ENCODE measurements at places on chromosomes 5 and 9.

DNA sequence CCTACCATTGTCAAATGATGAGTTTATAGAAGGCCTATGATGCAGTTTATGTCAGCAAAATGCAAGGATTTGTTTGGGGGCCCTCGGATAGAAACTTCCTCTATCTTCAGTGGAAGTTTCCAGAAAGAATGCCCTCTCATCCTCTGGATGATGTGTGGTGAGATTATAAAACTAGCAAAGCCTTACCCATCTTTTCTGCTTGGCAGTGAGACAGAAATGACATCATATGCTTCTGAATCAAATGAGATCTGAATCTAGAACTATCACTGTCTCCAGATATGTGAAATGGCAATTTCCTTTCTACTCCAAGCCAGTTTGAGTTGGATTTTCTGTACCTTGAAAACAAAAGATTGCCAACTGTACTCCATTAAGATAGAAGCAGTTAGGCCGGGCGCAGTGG lies 60.4 kb upstream of the CKMT2 start:
- no peak for DNase-seq

DNA sequence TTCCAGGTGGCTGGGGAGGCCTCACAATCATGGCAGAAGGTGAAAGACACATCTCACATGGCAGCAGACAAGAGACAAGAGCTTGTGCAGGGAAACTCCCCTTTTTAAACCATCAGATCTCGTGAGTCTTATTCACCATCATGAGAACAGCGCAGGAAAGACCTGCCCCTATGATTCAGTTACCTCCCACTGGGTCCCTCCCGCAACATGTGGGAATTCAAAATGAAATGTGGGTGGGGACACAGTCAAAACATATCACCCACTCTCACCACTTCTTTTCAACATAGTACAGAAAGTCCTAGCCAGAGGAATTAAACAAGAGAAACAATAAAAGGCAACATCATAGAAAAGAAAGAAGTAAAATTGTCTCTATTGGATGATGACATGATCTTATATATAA lies 223.4 kb upstream of the SLC24A2 start:
- no peak for DNase-seq

GRCh38 chr5:79692596-79692995 lies 3.0 kb downstream of the CMYA5 start:
- DNase-seq = no peak

- no peak for DNase-seq
These were observed 110.1 kb downstream of the CARTPT start for GRCh38 chr5:71829206-71829605.

DNA sequence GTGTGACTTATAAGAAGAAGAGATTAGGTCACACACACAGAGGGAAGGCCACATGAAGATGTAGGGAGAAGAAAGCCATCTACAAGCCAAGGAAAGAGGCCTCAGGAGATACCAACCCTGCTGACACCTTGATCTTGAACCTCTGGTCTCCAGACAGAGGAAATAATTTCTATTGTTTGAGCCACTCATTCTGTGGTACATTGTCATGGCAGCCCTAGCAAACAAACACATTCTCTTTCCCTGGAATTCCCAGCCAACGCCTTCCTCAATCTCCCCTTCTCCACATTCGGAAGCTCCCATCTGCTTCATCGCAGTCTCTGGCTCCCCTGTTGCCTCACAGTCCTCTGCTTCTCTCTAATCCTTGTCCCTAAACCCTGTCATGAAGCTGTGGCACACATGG lies 16.7 kb downstream of the PTGS1 start:
- no peak for DNase-seq

DNA sequence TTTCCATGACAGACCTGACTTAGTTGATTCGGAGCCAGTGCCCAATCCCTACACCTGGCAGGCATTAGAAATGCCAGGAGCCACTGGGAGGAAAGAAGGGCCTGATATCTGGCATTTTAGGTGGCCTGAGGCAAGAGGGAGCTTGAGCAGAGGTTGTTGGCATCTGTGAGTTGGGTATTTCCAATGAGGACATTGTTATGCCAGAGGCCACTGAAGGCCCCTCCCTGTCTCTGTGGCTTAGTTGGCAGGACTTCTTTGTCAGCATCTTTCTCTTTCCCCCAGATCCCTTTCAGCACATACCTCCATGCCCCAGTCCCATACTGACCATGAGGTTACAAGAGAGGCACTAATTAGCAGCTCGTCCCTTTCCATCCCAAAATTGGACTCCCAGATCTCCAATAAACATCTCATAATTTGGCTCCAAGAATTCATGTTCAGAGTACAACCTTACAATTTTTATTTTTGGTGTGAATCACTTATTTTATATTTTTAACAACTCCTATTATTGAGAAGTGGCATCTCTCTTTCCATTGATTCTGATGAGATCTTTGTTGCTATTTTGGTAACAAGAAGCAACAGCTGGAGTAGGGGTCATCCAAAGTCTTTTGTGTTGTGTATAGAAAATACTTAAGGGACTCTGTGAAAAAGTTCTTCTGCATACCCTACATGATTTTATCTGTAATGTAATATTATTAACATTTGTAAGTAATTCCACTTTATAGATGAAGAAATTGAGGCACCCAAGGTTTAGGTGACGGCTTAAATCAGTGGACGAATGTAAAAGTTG lies 68.6 kb upstream of the MAP3K1 start:
- DNase-seq = no peak

DNA sequence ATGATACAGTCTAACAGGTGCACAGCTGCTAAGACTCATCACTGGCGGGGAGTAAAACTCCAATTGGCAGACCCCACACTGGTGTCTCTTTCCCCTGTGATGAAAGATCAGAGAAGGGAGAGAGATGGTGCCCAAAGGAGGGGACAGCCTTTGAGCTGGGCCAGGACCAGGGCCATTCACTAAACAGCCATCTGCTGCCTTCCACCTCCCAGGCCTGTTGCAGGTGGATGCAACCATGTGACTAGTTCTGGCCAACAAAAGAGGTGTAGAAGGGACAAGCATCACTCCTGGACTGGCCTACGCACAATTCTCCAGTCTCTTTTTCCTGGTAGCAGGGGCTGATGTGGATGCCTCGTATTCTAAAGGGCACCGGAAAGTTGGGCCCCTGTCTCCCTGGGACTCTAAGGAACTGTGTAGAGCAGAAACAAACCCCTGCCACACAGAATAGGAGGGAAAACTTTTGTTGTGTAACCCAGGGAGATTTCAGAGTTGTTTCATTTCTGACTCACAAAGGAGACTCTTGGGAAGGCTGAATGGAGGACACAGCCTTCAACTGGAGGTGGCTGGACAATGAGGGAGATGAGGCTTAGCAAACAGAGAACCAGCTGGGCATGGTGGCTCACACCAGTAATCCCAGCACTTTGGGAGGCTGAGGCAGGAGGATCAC lies 26.9 kb downstream of the TNIP1 start:
- DNase-seq = no peak

GRCh38 chr5:88689668-88690408 lies 193.1 kb downstream of the MEF2C start:
- no peak for DNase-seq

- DNase-seq = no peak
These were observed 10.8 kb downstream of the CDC37L1 start for GRCh38 chr9:4690144-4690543.

- DNase-seq = no peak
These were observed 20.9 kb downstream of the GZMA start for GRCh38 chr5:55123365-55123764.

- DNase-seq = peak; percentile 50
These were observed 36.4 kb upstream of the DAB2 start for GRCh38 chr5:39461007-39461682.

All from Right ventricle myocardium inferior (tissue), 1 donor.